Stimulated activated CD8-positive, alpha-beta memory T cell treated with anti-CD3 and anti-CD28 coated beads, Interleukin-4, amount 100 ng/mL, for 4 hours (primary cell): ENCODE measurements at places on chromosomes 16 and 17.

DNA sequence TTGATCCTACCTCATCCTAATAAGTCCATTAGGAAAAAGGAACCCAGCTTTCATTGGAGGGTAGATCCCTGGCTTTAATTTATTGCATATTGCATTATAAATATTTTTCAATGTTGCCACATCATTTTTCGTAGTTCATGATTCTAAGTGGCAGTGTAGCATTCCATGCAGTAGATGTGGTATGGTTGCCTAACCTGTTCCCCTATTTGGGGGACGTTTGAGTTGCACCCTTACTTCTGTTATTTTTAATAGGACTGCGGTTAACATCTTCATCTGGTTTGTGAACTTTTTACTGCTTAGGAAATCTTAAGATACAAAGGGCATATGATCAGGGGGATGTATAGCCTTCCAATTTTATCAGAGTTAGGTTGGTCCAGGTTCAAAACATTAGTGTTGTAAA is 5.4 kb downstream of the SCPEP1 start:
- DNase-seq: no peak

- no peak for DNase-seq
Measured at GRCh38 chr17:5841862-5842261, 228.3 kb upstream of the WSCD1 start.

- no peak for DNase-seq
Measured at GRCh38 chr17:63927464-63928171, 4.5 kb downstream of the CD79B start.

DNA sequence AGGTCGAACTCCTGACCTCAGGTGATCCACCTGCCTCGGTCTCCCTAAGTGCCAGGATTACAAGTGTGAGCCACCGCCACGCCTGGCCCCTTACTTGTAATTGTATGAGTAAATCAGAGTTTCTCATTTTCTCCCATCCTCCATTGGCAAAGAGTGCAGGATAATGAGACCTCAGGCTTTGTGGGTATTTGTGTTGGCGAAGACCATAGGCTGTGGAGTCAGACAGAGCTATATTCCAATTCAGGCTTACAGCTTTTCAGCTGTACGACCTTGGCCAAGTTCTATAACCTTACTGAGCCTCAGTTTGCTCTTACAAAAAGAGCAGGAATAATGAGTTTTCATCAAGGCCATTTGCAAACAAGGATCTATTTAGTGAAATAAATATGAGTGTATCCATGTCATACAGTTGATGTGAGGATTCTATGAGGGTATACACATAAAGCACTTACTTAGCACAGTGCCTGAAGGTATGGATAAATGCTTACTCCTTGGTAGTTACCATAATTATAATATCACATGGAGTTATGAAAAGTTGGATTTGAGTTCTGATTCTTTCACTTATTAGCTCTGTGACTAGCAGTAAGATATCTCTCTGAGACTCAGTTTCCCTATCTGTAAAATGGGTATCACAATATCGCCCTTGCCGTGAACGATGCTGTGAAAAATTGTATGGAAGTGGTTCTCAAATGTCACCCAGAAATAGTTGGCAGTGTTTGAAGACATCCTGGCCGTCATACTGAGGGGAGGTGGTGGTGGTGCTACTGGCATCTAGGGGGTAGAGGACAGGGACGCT is 25.6 kb upstream of the CPPED1 start:
- no peak for DNase-seq

GRCh38 chr17:41717408-41718286 is 5.5 kb downstream of the GAST start:
- DNase-seq: no peak

- DNase-seq: no peak
Measured at GRCh38 chr16:3023415-3023668, 400 bp downstream of the HCFC1R1 start.

- DNase-seq: no peak
Measured at GRCh38 chr16:85330006-85330693, 217.9 kb upstream of the CIBAR2 start.
